OCI-LY7 (cell line): ENCODE measurements at places on chromosomes 6 and 20.
A peak's percentile ranks its signal among the peaks of the same experiment; 100 is the strongest.

DNA sequence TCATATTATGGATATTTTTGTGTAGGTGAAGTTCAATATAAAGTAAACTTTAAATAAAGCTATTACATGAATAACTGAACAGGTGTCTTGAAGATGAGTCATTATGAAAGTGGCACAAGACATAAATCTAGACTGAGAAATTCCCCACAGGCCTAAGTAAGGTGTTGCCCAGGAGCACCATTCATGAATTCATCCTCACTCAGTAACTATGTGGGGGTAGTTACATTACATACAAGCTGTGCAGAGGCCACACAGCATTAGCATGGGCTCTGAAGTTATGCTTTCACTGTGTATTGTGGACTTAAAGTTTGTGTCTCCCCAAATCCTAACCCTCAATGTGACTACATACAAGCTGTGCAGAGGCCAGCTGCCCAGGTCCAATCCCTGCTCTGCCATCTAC lies 65.9 kb downstream of the BCAS1 start:
- no peak for DNase-seq

DNA sequence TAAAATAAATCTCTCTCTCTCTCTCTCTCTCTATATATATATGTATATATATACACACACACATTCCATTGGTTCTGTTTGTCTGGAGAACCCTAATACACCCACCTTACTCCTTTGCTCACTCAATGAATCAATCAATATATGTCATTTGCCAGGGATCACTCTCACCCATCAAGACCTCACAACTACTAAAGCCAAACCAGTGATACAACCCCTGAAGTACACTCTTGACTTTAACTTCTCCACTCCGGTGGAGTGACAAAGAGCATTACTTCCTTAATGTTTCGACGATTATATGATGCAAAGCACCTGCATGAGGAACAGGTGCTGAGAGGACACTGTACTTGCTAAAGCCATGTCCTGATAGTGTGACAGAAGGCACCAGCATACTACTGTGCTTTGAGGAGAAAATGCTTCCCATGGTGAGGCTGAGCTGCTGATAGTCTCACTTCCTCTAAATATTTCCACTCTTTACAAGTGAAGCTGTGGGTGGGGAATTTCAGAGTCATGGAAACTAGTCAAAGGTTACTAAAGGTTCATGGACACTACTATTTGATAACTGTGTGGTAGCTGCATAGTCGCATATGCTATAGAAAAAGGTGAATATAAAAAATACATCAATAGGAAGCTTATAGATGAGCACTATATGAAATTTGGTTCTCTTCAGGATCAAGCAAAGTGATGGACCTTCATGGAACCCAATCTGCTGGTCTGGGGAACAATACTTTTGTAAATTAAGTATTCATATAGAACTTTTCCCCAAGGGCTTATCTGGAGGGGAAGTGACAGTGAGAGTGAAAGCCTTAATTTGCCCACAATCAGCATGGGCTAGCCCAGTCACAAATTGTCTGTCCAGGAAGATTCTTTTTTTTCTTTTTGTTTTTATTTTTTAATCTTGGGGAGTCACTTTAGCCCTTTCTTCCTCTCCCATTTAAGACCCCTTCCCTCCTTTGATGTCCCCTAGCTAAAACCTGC lies 141.9 kb upstream of the NEDD9 start:
- peak; percentile 67 for DNase-seq

DNA sequence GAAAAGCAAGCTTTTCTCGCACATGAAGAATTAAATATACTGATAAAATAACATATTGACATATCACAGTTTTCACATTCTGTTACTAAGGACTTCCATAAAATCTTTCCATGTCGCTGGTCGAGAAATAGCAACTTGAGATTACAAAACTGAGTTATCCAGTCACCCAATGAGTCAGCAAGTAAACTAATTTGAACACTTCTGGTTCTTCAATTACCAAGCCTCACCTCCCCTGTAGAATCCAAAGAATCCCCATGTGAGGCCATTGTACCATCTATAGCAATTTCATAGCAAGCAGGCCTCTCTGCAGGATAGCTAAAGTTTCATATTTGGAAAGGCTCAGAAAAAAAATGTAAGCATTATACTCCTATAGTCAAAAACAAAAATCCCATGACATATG lies 87.3 kb downstream of the PKHD1 start:
- DNase-seq, result no peak

DNA sequence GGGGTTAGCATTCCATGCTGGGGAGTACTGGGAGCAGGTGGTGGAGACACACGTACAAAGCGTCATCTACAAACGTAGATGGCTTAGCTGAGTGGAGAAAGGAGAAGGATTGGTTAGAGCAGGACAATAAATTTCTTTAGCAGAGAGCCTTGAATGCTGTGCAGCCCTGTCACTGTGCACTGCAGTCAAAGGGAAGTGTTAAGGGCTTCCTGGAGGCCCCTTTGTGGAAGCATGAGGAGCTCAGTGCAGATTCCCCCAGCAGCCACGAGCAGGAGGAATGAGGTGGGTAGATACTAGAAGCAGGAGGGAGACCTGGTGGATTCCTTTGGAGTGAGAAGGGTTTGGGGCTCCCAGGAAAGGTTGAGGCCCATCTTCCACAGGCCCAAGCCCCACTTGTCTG lies 6.1 kb upstream of the TREML4 start:
- no peak for DNase-seq

DNA sequence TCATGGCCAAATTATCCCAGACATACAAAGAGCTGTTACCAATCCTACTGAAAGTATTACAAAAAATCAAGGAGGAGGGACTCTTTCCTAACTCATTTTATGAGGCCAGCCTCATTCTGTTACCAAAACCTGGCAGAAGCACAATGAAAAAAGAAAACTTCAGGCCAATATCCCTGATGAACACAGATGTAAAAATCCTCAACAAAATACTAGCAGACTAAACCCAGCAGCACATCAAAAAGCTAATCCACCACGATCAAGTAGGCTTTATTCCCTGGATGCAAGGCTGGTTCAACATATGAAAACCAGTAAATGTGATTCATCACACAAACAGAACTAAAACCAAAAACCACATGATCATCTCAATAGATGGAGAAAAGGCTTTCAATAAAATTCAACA lies 109.2 kb downstream of the C6orf118 start:
- DNase-seq, result no peak
